Right lung (tissue), 10 donors: ENCODE measurements at places on chromosomes 2 and 18. TPM values are rescaled to one million over a fixed set of nuclear protein-coding genes. Genes with fewer than 3 reads are reported as not detected.

DNA sequence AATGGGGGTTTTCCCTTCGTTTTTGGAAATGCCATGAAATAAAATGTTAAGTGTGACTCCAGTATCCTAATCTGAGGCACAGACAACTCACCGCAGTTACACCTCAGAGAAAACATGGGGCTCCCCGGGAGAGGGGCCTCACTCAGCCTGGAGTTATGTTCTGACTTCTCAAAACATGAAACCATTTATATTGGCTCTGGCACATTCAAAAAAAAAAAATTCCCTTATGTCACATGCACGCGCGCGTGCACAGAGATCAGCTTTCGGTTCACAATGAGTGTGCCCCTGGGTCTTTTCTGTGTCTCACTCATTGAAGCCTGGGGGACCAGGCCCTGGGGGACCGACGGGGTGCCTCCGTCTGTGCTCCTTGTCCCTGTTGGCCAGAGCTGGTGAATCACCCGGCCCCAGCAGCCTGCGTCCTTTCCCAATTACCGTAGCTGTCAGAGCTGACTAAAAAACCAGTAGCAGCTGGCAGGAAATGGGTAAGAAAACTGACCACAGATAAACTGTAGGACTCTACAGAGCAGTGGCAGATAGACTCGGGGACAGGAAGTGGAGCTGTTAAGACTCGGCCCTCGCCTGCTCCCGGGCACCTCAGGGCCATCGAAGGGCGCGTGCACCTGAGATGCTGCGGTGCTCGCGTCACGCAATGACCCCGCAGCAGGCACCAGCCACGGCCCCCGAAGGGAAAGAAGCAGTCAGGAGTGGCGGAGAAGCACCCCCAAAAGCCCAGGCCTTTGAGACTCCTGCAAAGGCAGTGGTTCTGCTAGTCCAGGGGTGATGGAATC, 138.3 kb upstream of the ID2 start:
- DNase-seq = no peak

DNA sequence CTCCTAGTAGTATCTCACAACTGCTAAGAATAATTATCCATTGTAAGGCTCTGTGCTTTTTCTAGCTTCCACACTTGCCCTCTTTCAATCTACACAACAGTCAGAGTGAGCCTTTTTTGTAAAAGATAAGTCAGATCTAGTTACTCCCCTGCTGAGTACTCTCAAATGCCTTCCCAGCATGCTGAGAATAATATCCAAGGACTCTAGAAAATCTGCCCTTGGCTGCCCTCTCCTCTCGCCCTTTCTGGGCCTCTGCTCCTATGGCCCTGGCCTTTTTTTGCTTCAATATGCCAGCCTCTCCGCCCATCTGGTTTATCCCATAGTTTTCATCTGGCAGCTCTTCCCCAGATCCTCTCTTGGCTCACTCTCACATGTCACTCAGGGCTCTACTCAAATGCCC, 455.9 kb upstream of the UBE2E3 start:
- DNase-seq = no peak

- no peak for DNase-seq
Observed at GRCh38 chr2:72289283-72289682, 141.6 kb upstream of the CYP26B1 start.

- DNase-seq = no peak
Observed at GRCh38 chr2:74747411-74748080, 86.4 kb upstream of the HK2 start.

GRCh38 chr2:128316777-128317180, 1.9 kb downstream of the HS6ST1 start:
- DNase-seq = no peak

DNA sequence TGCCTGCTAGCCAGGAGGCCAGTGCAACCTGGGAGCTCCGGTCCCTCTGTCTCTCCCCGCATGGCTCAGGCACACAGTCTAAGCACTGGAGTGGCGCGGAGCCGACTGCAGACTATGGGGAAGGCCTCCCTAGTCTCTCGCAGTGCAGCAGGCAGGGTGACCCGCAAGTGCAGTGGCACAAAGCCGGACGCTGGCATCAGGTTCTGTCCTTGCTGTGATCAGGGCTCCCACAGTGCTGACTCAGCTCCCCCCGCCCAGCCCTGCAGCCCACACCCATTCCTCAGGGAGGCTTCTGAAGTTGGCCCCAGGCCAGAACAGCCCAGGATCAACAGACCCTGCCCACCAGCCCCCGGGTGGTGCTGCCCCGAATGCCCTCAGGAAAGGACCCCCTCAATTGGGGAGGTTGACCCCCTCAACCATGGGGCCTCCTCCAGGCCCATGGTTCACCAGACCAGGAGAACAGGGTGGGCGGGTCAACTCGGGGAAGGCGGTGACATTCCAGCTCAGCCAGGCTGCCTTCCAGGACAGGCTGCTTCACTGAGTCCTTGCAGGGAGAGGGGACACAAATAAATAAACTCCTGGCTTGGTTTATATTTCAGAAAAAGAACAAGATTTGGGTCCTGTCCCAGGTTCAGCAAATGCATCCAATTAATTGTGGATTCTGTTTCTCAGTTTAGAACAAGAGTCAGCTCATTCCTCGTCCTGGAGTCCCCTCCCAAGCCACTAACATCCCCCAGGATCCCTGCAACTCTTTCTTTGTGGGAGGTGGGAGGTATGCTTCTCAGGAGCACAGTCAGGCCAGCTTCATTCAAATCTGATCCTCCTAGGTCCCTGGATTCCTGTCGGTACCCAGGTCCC, 12.2 kb downstream of the BIN1 start:
- DNase-seq = peak; percentile 61

GRCh38 chr2:18066894-18067293, 188.4 kb downstream of the KCNS3 start:
- DNase-seq = no peak

GRCh38 chr2:229339618-229340017, 68.5 kb upstream of the PID1 start:
- no peak for DNase-seq

DNA sequence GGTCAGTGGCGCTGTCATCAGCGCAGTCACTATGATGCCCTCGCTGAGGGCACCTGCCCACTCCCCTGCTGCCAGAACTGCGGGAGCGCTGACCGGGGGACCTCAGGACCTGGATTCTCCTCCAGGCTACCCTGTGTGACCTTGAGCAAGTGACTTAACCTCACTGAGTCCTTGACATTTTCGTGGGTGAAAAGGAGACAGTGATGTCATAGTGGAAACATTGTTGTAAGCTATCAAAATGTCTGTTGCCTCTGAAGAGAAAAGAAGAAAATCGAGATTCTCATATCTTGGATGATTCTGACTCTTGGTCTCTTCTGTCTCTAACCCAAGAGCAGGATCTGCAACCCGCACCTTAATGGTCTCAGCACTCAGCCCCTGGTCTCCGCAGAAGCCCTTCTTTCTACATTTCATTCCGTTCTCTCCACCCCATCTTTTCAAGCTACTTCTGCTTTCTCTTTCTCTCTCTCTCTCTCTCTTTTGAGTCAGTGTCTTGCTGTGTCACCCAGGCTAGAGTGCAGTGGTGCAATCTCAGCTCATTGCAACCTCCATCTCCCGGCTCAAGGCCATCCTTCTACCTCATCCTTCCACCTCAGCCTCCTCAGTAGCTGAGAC, 978 bp upstream of the TUBA4A start:
- no peak for DNase-seq

Gene IMPA2
- polyA plus RNA-seq = 74.5 TPM

Gene IRS1
- 30.0 TPM for polyA plus RNA-seq
